ENCODE measurements at places on chromosomes 11 and 22. TPM values are rescaled to one million over a fixed set of nuclear protein-coding genes. Genes with fewer than 3 reads are reported as not detected.

Gene PIWIL4
- 4.7 TPM for polyA plus RNA-seq

DNA sequence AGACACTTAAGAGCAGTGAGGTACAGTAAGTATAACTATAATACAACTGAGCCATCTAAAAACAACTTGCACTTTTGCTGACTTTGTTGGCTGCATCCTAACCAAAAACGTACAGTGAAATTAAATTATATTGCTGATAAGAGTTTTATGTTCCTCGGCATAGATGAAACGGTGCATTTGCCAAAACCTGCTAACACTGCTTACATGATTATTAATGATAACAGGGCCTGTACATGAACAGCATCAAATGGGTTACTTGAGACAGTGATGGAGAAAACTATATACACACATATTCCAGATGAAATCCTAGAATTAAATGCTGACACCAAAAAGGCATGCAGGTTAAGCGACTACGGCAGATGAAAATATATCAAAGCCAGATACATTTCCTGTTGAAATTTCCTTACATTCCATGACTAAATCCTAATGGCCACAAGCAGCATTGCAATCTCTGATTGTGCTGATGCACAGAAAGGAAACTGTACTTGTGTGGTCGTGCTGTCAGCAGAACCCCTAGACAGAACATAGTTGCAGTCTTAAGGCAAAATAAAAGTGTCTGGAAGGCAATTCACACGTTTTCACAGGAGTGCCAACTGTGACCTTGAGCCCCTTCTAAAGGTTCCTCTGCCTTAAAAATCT is 143.9 kb downstream of the CADM1 start:
- no peak for DNase-seq

Gene CNTF
- polyA plus RNA-seq, result 2.0 TPM

DNA sequence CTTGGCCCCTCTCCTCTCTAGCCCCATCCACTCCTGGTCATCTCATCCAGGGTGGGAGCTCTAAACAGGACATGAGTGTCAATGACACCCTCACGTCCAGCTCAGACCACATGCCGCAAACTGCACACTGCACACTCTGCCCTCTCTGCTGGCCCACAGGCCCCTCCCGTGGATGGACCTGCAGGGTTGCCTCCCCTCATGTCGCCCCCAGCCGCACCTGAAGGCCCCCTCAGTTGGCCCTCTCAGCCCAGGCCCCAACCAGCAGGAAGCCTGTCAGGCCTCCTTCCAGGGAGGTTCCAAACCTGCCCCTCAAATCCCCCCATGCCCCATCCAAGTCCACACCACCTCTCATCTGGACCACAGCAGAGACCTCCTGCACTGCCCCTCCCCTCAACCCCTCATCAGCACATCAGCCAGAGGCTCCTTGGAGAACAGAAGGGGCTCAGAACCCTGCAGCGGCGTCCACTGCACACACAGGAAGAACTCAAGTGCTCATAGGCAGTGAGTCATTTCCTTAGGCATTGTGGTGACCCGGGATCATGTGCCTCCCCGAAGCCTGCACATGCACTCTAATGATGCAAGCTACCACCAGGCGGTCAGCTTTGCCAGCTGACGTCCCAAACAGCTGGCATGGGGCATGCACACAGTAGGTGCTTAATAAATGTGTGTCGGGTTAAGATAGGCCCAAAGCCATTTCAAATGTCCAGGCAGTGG is 12.9 kb upstream of the CDKN1C start:
- no peak for DNase-seq

DNA sequence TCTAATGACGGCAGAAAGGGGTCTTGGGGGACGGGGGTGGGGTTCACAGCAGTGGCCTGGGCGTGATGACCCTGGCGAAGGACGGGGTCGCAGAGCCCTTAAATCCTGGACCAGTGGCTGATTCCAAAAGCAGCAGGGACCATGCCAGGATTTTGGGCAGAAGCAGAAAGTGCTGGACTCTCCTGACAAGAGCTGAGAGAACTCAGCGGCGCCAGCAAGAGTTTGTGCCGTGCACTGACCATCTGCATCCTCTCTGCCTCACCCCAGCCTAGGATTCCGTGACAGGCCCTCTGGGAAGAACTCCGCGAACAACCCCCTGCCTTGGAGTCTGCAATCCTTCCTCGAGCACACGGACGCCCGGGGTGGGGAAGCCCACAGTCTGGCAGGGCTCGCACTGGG is 644 bp upstream of the NDUFV1 start:
- DNase-seq, result no peak

Gene SMTNL1
- polyA plus RNA-seq, result 0.47 TPM

DNA sequence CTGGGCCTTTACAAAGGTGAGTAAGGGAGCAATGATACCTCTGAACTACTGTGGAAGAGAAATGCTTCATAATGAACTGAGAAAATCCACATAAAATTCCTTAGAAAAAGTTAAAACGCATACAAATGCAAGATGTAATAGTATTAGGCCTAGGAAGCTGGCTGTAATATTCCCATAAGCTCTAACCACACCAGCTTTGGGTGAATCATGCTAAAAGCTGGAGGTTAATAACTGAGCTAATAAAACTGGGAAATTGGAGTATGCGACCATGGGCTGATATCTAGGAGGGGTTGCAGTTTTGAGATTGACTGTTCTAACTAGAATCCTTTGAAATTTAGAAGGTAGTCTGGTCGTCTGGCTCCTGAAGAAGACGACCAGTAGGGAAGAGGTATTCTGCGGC is 28.6 kb upstream of the RCE1 start:
- no peak for DNase-seq

DNA sequence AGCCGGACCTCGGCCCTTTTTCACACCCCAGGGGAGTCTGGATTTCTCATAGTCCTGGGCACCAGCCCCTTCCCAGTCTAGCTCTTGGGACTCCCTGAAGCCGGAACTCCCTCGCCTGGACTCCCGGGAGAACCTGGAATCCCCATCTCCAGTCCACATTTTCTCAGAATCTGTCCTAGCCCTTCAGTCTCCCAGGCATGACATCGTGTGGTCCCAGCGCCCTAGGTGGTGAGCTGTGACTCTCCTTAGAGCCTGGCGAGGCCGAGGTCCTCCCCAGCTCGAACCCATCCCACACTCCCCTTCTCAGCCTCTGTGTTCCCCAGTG is 673 bp upstream of the DUSP18 start:
- DNase-seq, result no peak

DNA sequence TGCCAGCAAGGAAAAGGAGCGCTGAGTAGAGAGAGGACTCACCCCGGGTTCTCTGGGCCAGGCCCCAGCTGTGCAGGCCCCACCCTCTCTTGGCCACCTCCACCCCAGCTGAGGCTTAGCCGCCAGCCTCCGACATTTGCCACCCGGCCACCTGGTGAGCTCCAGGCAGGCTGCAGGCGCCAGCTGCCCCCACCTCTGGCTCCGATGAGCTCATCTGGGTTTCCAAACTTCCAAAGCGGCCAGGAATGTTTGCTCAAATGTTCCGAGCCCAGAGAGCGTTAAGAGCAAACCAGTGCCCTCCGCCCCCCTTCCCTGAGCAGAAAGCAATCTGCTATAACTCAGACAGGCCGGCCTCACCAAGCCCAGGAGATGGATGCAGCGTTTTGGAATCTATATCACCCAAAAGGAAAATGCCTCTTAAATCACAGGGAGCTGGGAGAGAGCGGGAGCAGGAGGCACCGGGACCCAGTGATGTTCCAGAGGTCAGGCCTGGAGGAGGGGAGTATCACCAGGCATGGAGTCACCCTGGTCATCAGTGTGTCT is 9.1 kb upstream of the MN1 start:
- no peak for DNase-seq

DNA sequence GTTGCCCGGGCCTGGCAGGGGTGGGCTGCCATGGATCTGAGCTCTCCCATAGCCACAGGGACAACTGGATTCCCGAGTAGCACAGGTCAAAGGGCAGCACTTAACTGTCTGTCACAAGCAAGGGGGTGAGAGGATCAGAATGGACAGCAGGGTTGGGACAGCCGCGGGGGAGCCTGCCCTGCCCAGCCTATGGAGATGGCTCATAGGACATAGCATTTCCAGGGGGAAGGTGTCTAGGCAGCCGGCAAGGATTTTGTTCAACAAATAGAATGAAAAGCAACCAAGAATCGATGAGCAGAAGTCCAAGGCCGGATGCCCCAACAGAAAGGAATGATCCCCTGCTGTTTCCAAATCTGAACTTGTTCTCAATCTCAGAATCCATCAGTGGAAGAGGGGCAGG is 92.9 kb downstream of the RPS6KA4 start:
- DNase-seq, result no peak

- DNase-seq, result no peak
Observed at GRCh38 chr11:7596975-7597391, 76.3 kb downstream of the CYB5R2 start.

GRCh38 chr22:40116496-40117200 is 61.1 kb upstream of the TNRC6B start:
- DNase-seq, result no peak

GRCh38 chr11:74142624-74143023 is 28.2 kb downstream of the C2CD3 start:
- no peak for DNase-seq

Gene CXCR5
- polyA plus RNA-seq, result not detected
